Activated CD8-positive, alpha-beta memory T cell treated with anti-CD3 and anti-CD28 coated beads for 4 hours (primary cell): ENCODE measurements at places on chromosomes 12 and 14.

- DNase-seq, result no peak
Observed at GRCh38 chr12:68894276-68894855, 38.6 kb downstream of the CPM start.

GRCh38 chr12:30358671-30359070 lies 337.0 kb downstream of the IPO8 start:
- no peak for DNase-seq

DNA sequence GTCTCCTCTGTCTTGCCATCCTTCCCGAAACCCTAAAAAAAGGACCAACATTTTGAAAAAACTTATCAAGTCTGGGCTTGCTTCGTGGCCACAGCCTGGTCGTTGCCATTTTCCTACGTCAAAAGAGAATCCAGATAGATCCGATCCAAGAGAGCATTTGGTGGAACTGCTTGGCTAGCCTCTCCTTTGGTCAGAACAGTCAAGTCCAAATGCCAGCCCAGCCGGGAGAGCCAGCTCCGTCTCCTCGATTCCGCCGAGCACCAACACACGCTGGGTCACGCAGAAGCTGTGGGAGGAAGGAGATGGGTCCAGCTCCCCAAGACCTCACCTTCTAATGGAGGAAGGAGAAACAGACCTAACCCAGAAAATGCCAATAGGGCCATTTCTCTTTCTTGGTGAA lies 9.3 kb upstream of the PRIMA1 start:
- no peak for DNase-seq

DNA sequence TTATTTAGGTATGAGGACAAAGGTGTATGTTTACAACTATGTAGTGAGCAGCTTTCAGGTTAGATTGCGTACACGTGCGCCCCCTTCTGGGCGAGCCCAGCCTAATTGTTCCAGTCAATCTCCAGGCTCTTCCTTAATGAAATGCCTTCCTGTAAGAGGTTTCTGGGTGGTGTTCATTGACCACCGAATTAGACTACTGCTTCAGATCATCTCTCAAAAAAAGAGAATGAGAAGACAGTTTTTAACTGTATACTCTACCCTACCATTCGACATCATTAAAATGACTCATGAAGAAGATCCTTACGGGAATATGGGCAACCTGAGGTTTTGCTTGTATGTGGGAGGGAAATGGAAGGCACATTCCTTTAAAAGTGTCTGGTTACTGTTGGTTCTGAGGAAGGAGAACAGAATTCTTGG lies 2.1 kb downstream of the LUM start:
- DNase-seq, result no peak

DNA sequence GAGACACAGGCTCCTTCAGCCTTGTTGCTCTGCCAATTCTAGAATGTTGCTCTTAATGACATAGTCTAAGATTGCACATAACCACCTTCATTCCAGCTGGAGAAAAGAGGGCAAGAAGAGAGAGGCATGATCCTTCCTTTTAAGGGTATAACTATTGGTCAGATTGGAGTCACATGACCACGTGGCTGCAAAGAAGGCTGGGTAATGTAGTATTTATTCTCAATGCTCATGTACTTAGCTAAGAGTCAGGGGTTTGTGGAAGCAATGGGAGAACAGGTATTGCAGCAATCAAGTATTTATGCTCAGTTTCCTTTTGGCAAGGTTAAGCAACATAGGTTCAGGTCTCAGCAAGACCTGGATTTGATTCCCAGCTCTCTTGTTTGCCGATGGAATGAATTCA lies 298.8 kb upstream of the TBX3 start:
- no peak for DNase-seq

DNA sequence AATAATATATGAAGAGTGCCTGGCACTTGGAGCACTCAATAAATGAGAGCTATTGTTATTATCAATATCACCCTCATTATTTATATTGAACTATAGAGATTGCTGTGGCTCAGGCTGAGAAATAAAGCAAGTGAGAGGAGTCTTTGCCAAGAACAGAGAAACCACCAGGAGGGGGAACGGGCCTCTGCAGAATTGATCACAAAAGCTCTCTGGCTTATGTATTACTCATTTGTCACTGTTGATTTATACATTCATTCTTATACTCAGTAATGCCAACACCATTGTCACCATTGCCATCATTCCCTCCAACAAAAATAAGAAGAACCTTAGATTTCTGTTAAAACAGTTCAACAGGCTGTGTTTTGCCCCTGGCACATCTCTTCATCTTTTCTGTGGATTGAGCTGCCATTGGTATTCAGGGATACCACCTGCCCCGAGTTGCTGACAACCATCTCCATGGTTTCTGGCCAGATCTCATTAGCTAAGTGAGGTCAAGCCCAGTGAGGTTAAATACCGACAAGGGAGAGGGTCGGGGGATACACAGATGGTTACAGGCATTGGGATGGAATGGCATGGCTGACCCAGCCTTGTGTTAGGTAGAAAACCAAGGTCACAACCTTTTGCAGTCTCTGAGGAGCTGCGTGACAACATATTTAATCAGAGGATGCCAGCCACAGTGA lies 21.8 kb upstream of the PCNX1 start:
- no peak for DNase-seq

DNA sequence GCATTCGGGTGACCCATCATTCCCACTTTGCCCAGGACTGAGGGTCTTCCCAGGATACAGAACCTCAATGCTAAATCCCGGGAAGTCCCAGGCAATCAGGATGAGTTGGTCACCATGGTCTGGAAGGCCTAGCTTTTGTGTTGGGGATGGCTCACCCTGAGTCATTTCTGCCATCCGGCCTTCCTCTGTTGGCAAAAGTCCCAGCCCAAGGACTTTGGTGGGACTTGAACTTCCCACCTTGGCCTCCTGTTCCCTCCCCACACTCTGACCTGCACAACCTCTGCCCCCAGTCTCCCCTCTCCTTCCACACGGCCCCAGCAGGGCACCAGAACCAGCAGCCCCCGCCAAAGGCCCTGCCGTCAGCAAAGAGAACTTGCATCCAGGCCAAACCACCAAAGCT lies 24.6 kb upstream of the NCOR2 start:
- DNase-seq, result no peak
